ENCODE measurements at places on chromosomes 7 and 10. TPM values are rescaled to one million over a fixed set of nuclear protein-coding genes. Genes with fewer than 3 reads are reported as not detected.

- H3K27me3 ChIP-seq, result no peaks in the 10 kb centered on the region
- DNase-seq, result no peak
- H3K4me1 ChIP-seq, result peaks cover 83% of the 10 kb centered on the region
- H3K36me3 ChIP-seq, result no peaks in the 10 kb centered on the region
- no peak overlapping the region for H3K4me3 ChIP-seq
These were observed 8.7 kb upstream of the TCAF1 start for GRCh38 chr7:143910473-143911248.

The FAM241B gene
- 1.9 TPM for total RNA-seq

The SLC29A4 gene
- total RNA-seq, result 31.7 TPM

The EZH2 gene
- total RNA-seq, result 30.4 TPM

The GNGT1 gene
- total RNA-seq, result not detected

DNA sequence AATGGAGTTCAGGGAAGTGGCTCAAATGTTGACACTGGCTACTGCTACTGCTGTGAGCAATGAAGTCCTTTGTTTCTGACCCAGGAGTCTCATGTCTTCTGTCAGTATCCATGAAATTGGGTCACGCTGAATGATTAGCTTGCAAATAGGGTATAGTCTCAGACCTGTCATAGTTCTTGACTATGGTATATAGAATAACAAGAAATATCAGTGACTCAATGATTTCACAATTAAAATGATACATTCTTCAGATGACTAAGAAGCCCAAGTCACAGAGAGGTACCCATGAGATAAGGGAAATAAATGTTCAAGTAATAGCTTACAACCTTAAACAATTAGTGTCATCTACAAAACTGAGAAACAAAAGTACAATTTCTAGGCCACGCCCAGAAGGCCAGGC lies 89.3 kb downstream of the LYZL2 start:
- no peak overlapping the region for H3K27ac ChIP-seq
- H3K27me3 ChIP-seq, result no peaks in the 10 kb centered on the region
- no peak for DNase-seq

DNA sequence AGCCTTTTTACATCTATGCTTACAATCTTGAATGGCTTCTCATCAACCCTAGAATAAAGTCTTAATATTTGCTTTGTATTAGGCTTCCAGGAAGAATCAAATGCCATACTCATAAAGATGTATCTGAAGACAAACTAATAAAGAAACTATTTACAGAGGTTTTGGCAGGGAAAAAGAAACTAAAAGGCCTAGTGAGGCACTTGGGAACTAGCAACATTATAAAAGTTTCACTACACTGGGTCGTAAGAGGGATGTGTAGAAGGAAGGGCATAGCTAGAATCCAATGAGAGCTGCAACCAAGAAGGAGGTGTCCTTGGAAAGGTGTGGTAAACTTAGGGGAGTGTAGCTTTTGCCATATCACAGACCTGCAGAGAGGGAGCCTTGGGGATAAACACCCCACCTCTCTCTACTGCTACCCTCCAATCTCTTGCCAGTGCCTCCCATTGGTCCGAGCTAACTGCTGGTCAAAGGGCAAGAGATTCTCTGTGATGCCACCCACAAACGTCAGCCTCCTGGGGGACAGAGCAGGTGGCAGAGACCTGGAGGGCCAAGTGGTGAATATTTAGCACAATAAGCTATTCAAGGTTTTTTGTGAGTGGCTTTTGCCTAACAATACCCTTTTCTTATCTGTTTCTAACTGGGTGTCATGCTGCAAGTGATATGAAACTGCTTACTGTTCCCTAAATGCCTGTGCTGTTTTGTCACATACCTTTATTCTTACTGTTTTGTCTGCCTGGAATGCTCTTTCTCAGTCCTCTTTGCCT lies 60.7 kb downstream of the CPED1 start:
- H3K4me1 ChIP-seq, result no peaks in the 10 kb centered on the region
- no peak for DNase-seq
- H3K27me3 ChIP-seq, result no peaks in the 10 kb centered on the region

DNA sequence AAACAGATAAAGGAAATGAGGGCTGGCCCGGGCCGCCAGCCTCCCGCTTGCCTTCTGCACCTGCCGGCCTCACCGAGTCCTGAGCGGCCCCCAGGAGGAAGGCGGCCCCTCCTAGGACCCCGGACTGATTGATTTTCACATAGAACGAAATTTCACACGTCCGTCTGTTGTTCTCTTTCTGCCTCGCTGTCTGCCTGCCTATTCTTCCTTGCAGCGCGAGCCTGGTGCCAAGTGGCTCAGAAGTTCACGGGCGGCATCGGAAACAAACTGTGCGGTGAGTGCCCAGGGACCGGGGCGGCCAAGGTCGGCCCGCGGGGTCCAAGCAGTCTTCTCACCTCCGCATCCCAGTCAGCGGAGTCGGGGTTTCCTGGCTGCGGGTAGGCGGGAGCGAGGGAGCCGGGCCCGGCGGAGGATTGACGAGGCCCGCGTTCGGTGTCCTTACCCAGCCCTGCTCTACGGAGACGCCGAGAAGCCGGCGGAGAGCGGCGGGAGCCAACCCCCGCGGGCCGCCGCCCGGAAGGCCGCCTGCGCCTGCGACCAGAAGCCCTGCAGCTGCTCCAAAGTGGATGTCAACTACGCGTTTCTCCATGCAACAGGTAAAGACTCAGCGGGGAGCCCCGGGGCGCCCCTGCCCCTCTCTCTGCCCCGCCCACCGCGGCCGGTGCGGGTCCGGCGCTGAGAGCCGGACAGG lies 967 bp downstream of the GAD2 start:
- no peak overlapping the region for H3K4me3 ChIP-seq
- H3K36me3 ChIP-seq, result no peaks in the 10 kb centered on the region
- H3K4me1 ChIP-seq, result no peaks in the 10 kb centered on the region
- peaks cover 53% of the 10 kb centered on the region for H3K27me3 ChIP-seq
- H3K27ac ChIP-seq, result no peak overlapping the region

GRCh38 chr7:38518541-38518940 lies 112.6 kb downstream of the AMPH start:
- H3K36me3 ChIP-seq, result no peaks in the 10 kb centered on the region
- no peak overlapping the region for H3K27ac ChIP-seq
- no peak overlapping the region for H3K4me3 ChIP-seq
- no peaks in the 10 kb centered on the region for H3K4me1 ChIP-seq

DNA sequence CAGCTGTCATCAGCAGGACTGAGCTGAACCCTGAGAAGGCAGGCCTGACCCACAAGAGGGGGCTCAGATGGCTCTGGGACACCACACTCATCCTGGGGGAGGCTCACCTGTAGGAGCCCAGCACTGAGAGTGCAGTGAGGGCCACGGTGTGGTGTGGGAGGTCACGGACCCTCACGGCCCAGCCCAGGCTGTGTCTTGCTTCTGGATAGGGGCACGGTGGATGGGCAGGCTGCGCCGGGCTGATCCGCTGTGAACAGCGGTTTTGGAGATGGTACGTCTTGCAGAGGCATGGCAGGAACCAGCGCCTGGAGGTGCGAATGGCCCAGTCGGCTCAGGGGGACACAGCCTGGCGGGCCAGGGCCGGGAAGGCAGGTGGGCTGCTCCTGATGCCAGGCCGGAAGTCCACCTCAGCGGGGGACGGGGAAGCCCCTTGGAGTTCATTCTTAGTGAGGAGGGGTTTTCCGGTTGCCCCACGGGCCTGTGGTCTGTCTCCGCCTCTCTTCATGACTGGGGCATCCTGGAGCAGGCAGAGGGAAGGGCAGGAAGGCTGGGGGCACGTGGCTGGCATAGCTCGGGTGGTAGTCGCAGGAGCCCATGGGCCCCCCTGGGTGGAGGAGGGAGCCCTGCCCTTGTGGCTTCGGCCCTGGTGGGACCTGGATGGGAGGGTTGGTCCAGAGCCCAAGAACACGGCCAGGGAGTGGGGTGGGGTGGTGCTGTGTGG lies 112.5 kb downstream of the UNCX start:
- H3K4me1 ChIP-seq, result no peaks in the 10 kb centered on the region
- H3K4me3 ChIP-seq, result no peak overlapping the region
- H3K27me3 ChIP-seq, result peaks cover 12% of the 10 kb centered on the region
- no peaks in the 10 kb centered on the region for H3K36me3 ChIP-seq

DNA sequence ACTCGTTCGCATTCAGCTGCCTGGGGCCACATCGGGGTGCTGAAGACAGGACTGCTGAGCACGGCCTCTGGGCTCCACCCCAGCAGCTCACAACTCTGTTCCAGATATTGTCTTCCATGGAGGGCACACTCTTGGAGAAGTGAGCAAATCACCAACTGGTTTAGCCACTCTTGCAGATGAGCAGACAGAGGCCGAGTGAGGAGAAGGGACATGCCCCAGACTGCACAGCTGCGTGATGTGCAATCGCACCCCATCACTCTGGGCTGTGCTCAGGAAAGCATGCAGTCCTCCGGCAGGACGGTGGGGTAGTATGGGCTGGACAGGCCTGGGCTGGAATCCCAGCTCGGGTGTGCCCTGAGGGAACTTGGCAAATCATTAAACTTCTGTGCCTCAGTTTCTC lies 111.6 kb downstream of the FAM53B start:
- H3K27me3 ChIP-seq, result no peaks in the 10 kb centered on the region
- H3K4me3 ChIP-seq, result no peak overlapping the region
- DNase-seq, result no peak
- no peak overlapping the region for H3K27ac ChIP-seq
- H3K4me1 ChIP-seq, result no peaks in the 10 kb centered on the region

GRCh38 chr10:79402951-79403350 lies 42.5 kb downstream of the ZCCHC24 start:
- peaks cover 78% of the 10 kb centered on the region for H3K4me1 ChIP-seq
- peak overlapping the region; percentile 48 for H3K4me3 ChIP-seq
- DNase-seq, result no peak
- H3K36me3 ChIP-seq, result peaks cover 1% of the 10 kb centered on the region

GRCh38 chr7:11206177-11206899 lies 232.7 kb downstream of the PHF14 start:
- H3K36me3 ChIP-seq, result no peaks in the 10 kb centered on the region
- H3K27ac ChIP-seq, result no peak overlapping the region
- no peaks in the 10 kb centered on the region for H3K27me3 ChIP-seq

DNA sequence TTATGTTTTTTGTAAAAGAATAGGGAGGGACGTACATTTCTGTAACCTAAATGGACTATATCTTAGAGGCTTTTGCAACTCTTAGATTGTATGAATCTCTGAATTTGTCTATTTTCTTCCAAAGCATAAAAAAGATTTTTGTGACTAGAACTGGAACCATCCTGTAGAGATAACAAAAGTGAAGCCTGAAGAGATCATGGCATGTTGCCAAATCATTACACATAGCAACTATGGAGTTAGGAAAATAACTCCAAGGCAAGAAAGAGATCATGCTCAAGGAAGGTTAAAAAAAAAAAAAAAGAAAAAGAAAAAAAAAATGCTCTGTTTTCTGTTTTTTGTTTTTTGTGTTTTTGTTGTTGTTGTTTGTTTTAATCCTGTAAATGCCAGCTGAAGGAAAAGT lies 567.7 kb upstream of the ZWINT start:
- no peak overlapping the region for H3K27ac ChIP-seq
- no peak overlapping the region for H3K4me3 ChIP-seq
- no peaks in the 10 kb centered on the region for H3K27me3 ChIP-seq
- H3K4me1 ChIP-seq, result no peaks in the 10 kb centered on the region
- DNase-seq, result no peak
- H3K36me3 ChIP-seq, result no peaks in the 10 kb centered on the region

DNA sequence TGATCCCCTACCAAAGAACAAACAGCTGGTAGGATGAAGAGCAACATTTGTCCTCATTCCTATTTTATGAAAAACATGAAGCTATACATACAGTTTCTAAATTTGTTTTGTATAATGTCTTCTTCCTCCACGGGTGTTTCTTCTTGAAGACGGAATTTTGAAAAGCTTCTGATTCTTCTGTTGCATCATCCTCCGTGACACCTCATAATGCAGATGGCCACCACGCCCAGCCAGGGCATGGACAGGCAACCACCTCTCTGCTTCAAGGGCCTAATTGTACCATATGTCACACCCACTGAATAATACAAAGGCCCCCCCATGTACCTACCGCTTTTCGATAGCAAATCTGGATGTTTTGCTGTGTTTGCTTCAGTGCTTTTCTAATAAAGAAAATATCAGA lies at the start of gene SUN3:
Gene SUN3 (minus strand): TSS at position 170 of the 400 bp plus-strand sequence. CDS start 169 bp downstream, at position 1.
- no peak for DNase-seq
- H3K4me3 ChIP-seq, result no peak within 1 kb of the TSS

DNA sequence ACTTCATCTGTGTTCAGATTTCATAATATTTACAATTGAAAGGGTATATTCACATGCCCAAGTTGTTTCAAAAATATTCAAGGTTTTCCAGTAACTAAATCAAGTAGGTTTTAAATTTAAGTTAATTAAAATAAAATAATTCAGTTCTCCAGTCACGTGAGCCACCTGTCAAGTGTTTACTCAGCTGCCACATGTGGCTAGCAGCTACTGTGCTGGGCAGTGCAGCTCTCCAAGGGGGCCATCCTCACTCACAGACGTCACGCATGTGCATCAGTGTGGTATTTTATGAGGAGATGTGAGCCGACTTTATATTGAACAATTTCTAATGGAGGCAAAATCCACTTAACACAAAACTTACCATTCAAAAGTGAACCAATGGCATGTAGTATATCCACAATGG lies 69.7 kb upstream of the CAMK2B start:
- no peak overlapping the region for H3K4me3 ChIP-seq
- no peaks in the 10 kb centered on the region for H3K27me3 ChIP-seq
- H3K27ac ChIP-seq, result no peak overlapping the region
- H3K36me3 ChIP-seq, result peaks cover 62% of the 10 kb centered on the region

- no peaks in the 10 kb centered on the region for H3K36me3 ChIP-seq
- peaks cover 18% of the 10 kb centered on the region for H3K4me1 ChIP-seq
- H3K27me3 ChIP-seq, result peaks cover 2% of the 10 kb centered on the region
- H3K27ac ChIP-seq, result no peak overlapping the region
- no peak overlapping the region for H3K4me3 ChIP-seq
These were observed 1.8 kb downstream of the PRKCQ start for GRCh38 chr10:6578251-6578771.

DNA sequence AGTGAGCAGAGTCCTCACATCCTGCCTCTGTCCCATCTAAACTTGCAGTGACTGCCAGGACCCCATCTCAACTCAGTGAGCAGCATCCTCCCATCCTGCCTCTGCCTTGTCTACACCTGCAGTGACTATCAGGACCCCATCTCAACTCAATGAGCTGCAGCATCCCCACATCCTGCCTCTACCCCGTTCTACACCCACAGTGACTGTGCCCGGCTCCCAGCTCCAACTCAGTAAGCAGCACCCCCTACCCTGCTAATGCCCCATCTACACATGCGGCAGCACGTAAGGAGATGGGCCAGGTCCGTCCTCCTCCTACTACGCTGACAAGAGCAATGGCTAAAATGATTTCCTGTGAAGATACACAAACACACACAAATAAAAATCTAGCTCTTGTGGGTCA lies 65.5 kb downstream of the TNS3 start:
- H3K27me3 ChIP-seq, result no peaks in the 10 kb centered on the region
- no peak overlapping the region for H3K4me3 ChIP-seq
- H3K27ac ChIP-seq, result no peak overlapping the region
- H3K36me3 ChIP-seq, result peaks cover 48% of the 10 kb centered on the region

DNA sequence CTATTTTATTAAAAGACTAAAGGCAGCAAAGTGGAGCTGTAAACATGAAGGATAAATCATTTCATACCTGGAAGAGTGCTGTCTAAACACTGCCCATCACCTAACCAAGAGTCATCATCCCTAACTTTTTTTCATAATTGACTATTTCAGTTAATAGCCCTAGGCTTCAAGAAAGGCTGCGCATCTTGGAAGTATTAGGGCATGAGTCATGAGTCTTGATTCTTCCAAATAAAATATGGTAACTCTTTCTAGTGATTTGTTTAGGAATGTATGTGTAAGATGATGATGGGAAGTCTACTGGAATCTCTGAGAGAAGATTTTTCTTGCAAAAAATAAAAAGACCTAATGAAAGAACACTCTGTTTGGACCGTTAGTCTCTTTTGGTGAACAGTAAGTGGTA lies 207.7 kb upstream of the AHR start:
- H3K27me3 ChIP-seq, result no peaks in the 10 kb centered on the region
- no peak overlapping the region for H3K4me3 ChIP-seq
- no peak overlapping the region for H3K27ac ChIP-seq
